Effector CD8-positive, alpha-beta T cell (primary cell): ENCODE measurements at places on chromosomes 4 and X.

DNA sequence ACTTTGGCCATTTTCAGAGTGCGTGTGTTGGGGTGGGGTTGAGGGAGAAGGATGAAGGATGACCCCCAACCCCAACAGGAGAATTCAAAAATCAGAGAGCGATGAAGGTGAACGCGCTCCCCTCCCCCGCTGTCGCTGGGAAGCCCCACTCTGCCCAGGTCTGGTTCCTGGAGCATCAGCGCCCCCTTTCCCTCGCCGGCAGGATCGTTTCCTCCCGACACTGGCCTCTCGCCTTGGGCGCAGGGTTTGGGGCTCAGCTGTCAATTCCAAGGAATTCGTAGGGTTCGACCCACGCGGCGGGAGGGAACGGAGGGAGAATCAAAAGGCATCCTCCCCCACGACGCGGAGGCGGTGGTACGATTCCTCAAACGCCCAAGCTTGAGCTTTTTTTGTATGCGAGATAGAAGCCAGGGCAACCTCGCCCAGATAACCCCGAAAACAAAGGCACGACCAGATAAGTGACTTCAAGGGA lies 1.0 kb upstream of the PDGFRA start:
- DNase-seq: no peak

DNA sequence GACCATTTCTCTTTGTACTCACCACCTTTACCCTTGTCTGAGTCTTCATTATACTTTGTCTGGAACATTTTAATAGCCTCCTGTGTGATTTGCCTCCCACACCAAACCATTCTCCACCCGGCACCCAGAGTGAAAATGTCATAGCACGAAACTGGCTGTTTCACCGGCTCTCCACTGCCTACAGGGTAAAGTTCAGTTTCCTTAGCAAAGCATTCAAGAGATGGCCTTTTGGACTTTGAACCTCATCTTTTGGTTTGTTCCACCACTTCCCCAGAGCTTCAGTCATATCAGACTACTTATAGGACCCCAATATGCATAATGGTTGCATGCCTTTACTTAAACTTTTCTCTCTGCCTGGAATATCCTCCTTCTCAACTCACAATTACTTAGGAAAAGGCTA lies 38.3 kb downstream of the RAP2C start:
- DNase-seq: no peak

DNA sequence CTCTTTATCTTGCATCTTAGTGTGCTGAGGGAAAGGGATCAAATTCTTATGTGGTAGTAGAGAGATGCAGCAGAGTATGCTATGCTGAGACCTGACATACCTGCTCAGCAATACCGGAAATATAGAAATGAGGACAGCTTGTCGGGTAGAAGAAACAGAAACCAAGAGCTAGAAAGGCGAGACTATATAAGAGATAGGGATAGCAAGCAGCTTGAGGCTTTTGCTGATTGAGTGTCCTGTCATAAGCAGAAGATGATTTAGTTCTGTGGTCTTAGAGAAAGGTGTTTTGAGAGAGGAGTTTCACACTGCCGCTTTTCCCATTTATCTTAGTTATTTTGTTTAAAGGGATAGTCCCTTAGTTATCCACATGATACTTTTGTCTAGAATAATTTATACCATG lies 31.7 kb downstream of the USP9X start:
- no peak for DNase-seq

DNA sequence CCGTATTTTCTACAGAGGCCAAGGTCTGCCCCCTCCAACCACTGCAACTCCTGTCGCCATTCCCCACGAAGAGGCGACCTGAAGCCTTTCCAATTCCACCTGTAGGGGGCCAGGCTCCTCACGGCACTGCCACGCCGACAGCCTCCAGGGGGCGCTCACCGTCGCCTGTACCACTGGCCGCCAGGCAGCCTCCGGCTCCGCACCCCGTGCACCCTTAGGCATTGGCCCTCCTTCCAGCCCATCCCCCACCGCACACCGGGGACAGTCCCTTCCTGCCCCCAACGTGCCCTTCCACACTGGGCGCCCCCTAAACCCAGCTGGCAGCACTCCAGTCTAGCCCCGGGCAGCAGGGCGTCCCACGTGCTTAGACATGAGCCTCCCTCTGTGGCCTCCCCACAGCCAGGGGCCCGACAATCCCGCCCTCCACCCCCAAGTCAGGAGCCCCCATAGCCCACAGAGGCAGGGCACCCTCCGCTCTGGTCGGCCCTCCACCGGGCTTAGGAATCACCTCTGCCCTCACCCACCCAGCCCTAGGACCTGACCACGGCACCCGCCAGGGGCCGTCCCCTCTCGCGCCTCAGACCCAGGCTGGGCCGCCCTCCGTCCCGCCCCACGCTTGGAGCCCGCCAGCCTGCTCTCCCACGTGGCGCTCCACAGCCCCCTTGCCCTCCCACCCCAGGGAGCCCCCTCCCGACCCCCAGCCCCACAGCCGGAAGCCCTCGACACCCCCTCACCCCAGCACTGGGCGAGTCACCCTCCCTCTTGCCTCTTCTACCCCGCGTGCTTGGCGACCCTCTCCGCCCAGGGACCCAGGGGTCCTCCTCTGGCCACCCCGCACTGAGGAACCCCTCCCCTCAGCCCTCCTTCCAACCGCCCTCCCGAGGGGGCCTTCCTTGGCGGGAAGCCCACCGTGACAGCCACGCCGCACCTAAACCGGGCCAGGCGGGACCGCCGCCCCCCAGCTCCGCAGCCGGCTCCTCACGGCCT lies 711 bp downstream of the PNMA6E start:
- DNase-seq: peak; percentile 15

DNA sequence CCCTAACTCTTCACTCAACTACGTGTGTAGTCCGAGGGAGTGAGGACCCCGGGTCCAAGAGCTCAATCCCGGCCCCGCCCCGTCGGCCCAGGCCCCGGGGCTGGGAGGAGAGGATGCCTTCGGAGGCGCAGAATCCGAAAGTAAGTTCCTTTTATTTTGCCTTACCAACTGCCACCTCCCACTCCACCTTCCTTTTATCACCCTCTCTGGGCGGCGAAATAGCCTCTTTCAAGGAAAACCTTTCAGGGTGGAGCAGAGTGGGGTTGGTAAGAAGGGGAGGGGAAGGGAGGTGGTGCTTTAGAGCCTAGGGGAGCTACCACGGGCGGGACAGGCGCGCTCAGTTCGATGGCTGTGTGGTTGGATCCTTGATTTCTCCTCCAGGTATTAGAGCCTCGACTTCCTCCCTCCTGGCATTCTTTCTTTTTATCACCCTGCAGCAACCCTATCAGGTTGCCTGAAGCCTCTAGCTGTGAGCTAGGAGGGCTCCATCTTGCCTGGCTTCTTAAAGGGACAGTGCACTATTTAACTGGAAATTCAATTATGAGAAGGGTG lies 191.2 kb downstream of the RRAGB start:
- DNase-seq: no peak

- no peak for DNase-seq
These were observed 132.6 kb downstream of the ATG4A start for GRCh38 chrX:108224218-108224617.

GRCh38 chrX:13220916-13221315 lies 98.9 kb downstream of the ATXN3L start:
- DNase-seq: no peak

DNA sequence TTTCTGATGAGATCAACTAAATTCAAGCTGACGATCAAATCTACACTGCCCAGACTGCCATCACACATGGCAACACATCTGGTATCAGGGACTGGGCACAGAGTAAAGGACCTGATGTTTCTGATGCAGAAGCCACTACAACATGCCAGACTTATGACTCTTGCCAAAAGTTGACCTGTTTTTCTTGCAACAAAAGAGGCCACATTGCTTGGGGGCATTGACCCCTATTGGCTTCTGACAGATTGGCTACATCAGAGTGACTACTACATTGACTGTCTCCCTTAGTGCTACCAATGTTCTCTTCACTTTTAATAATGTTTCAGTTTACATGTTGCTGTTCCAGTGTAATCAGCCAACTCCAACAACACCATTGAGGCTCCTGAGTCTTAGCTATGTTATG lies 15.3 kb upstream of the SMIM10 start:
- no peak for DNase-seq

- no peak for DNase-seq
These were observed 23.7 kb upstream of the PSAPL1 start for GRCh38 chr4:7458477-7458876.

DNA sequence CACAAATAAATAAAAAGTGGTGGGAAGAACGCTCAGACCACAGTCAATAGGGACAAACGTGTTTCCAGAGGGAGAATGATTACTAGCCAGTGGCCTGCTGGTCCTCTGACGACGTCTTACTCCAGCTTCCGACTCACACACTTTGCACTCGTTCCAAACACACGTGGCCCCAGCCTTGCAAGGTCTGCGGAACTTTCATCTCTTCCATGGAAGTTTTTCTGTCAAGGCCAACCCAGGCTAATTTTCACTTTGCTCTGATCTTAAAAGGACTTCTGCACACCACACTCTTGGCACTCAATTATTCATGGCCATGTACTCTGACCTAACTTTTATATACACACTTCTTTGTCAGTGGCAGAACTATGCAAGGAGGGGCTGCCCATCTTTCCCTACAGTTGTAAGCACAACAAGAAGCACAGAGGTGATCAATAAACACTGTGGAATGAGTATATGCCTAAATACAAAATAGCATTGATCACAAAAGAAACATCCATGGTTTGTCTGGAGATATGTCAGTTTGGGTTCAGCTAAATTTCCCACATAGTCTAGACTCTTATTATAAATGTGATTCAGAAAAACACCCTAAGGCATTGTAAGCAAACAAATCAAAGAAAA lies 69.4 kb downstream of the STX18 start:
- no peak for DNase-seq

GRCh38 chr4:100450449-100450848 lies 67.4 kb downstream of the EMCN start:
- DNase-seq: no peak

DNA sequence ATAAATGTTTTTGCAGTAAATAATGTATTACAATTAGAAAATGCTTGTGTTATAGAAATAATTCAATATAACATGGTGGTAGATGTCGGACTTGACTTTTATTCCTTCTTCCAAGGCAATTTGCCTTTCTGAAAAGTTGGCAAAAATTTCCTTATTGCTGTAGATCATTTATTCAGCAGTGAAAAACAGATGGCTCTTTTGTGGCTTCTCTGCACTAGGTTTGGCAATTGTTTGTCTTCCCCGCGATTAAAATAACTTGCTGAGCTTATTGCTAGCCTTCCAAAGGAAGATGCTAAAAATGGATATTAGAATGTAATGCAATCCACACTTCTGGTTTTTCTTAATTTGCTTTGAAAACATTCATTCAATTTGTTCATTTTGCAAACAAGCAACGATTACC lies 1977.9 kb upstream of the ADGRL3 start:
- no peak for DNase-seq

- no peak for DNase-seq
These were observed 1.2 kb downstream of the PHF8 start for GRCh38 chrX:54043056-54043455.

GRCh38 chrX:128106630-128107029 lies 54.4 kb upstream of the ACTRT1 start:
- DNase-seq: no peak

DNA sequence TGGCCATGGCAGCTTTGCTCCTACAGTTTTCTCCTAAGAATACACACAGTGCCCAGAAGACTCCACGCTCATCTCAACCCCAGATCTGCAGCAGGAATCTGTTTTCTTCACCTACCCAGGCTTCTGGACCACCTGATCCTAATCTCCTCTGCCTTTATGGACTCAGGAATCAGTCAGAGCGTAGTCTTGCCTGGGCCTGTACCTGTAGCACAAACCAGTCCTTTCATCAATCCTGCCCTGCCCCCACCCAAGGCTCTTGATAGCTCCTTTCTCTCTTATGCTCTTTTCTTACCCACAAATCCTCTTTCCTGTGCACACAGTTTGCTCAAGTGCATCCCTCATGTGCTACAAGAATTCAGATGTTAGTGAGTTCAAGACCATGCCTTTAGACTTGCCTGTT lies 89.7 kb downstream of the ZNF718 start:
- DNase-seq: no peak

DNA sequence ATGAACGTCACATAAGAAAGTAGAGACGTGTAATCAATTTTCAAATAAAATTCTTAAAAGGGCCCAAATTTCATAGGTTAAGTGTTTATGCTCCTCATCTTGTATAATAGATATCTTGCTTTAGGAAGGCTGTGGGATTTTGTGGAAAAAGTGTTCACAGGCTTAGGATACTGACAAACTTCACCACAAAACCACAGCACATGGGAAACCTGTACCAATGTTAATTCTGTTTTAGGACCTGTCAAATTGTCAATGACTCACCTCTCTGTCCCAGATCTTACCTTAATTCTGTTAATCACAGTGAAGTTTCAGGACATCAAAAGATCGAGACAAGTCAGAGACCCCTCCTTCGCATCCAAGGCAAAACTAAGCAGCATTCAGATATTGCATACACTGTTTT lies 24.2 kb downstream of the FGFBP1 start:
- no peak for DNase-seq

- no peak for DNase-seq
These were observed 54.3 kb downstream of the LRBA start for GRCh38 chr4:150960818-150961217.

DNA sequence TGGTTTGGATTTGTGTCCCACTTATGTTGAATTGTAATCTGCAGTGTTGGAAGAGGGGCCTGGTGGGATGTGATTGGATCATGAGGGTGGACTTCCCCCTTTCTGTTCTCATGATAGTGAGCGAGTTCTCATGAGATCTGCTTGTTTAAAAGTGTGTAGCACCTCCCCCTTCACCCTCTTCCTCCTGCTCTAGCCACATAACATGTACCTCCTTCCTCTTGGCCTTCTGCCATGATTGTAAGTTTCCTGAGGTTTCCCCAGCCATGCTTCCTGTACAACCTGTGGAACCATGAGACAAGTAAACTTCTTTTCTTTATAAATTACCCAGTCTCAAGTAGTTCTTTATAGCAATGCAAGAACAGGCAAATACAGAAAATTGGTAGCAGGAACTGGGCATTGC lies 138.7 kb downstream of the INPP4B start:
- DNase-seq: no peak

- no peak for DNase-seq
These were observed 28.2 kb upstream of the TCEAL4 start for GRCh38 chrX:103556963-103557612.

DNA sequence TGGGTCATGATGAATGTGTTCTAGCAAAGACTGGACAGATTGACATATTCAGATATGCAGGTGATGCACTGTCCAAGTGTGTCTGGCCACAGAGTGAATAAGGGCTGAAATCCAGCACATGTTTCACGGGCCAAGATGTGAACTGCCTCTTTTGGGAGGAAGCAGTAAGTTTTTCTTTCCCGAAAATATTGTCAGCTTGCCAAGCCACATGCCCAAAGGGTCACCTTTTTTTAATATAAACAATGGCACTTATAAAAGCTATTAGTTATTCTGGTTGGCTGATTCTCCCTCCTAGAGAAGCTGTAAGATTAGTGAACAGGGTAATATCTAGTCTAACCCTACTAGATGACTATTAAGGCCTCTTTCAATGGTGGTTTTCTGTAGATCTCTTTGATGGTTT lies 1.5 kb upstream of the EDNRA start:
- no peak for DNase-seq
